ENCODE measurements at places on chromosomes 7 and 10.

DNA sequence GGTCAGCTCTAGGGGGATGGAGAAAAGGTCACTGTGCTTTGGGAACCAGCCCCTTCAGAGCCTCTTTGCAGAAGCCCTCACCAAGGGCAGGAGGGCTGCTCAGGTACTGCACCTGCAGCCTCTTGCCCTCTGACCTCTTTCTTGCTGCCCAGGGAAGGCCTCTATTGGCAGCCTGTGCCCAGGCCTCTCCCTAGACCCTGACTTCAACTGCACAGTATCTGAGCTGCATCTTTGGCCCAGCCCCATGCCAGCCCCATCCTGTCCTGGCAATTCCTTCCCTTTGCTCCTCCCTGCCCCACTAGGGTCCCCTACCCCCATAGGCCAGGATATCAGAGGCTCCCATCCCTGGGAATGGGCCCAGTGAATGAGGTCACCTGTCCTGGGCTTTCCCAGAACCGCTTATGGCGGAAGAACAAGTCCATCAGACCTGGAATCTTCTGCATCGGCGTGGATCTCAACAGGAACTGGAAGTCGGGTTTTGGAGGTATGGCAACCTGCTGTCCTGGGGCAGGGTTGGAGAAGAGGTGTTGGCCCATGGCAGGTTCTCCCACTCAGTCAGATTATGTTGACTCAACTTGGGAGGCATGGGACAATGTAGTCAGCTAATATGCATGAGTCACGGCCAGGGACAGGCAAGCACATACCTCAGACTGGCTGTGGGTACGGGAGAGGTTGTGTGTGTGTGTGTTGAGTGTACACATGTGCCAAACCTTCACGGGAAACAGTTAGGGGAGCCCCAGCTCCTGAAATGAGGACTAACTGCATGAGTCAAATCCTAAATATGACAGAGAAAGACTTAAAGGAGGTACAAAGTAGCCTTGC, 17.1 kb upstream of the CPA1 start:
- no peak for DNase-seq

DNA sequence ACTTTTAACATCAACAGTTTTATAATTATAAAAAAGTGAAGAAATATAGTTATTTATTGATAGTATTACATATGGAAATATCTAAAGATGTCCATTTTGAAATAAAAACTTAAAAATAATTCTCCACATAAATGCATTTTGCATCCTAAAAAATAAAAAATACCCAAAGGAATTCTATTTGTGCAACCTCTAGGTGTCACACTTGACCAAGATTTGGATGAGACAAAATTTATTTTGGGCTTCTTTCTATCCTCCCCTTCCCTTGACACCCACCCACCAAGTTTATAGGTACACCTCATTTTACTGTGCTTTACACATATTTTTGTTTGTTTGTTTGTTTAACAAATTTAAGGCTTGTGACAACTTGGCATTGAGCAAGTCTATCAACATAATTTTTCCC, 3.3 kb upstream of the THSD7A start:
- DNase-seq, result no peak

- no peak for DNase-seq
These were observed 85.8 kb upstream of the LRRC18 start for GRCh38 chr10:49025347-49025983.

DNA sequence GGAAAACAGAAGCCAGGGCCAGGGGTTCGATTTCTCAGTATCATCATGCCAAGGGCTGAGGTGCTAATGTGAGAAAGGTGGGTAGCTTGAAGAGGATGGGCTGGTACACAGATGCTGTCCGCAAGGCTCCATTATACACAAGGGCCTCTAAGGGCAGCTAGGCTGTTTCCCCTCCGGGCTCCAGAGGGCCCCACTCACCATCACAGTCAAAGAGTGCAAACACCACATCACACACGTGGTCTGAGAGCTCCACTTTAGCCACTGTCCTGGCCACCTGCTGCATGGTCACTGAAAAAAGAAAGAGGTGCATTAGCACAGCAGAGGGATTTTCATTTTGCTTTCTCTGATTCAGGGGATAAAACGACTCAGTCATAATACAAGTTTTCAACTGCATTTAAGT, 20.9 kb upstream of the DNAJB12 start:
- no peak for DNase-seq

DNA sequence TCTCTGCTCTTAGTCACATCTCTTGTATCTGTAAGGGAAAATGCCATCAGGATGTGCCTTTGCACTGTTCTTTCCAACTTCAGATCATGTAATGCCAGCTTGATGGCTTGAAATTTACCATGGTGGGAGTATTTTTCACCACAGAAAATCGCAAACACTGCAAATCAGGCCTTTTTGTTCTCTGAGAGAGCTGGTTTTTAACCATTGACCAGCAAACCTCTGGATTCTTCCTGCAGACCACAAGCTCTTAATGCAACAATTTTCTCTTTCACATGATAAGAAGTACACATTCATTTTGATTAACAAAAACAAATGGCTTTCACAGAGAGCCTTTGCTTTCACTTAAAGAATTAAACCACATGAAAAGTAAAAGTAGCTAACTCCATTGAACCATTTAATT, 145.4 kb upstream of the NEBL start:
- no peak for DNase-seq

DNA sequence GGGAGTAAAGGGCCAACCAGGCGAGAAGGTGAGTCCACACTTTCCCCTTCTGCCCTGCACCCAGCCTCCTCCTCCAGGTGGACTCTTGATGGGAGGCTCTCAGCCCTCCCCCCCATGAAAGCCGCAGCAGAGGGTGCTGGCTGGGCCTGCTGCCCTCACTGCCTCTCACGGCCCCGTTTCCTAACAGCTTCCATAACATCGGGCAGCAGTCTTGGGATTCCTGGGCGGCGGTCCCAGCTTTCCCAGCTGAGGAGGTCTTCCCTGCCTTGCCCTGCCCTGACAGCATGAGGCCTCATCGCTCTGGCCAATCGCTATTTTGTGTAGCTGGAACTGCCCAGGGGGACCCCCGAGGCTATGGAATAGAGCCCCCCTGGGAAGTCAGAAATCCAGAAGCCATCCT, 76.3 kb downstream of the COL13A1 start:
- DNase-seq, result no peak

DNA sequence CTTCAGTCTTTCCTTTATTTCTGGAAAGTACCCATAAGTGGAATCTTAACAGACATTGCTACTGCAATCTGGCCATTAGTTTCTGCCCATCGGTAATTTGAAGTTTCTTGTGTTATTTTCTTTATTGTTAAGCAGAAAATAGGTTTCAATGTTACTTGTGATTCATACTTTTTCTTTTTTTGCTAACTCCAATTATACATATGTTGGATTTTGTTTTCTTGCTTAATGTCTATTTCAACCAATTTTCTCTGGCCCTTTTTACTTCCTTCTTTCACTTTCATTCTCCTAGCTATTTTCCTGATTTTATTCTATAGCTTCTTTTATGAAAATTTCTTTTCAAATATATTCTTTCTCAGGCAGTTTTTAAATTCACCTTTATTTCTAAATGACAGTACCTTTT, 457.4 kb downstream of the TCERG1L start:
- no peak for DNase-seq

- no peak for DNase-seq
These were observed 12.6 kb downstream of the OR9A4 start for GRCh38 chr7:141928845-141929195.

- DNase-seq, result no peak
These were observed 183.3 kb downstream of the PTN start for GRCh38 chr7:137160236-137160635.

DNA sequence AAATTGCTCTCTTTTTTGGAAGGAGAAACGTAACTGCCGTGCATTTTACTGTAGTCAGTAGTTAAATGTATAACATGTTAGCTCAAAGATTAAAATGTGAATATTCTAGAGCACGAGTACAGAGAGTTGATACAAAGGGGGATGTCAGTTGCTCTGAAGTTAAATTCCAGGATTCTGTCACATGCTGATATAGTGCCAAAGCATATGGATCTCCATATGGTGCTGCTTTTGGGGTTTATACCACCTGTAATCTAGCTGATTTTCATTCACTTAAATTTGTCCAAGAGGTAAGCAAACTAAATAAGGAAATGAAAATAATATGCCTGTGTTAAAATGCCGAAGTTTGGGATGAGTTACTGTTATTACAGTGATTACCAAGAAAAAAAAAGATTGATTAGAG, 298.6 kb downstream of the EXOC4 start:
- no peak for DNase-seq

DNA sequence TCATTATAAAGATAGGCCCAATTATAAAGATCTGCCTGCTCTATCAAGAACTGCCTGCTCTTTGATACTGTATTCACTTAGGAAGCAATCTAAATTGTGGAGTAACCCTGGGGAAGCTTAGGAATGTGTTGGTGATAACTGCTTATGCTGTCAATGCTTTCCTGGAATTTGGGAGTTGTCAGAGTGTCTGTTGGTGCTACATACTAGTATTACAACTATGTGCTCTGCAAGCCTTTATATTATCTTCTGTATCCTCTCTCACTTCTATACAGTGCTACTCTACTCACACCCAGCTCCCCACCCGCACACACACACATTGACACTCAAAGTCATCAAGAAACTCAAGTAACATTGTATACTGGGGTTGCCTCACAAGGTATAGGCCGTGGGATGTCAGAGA, 6.1 kb downstream of the ZNF277 start:
- DNase-seq, result no peak

DNA sequence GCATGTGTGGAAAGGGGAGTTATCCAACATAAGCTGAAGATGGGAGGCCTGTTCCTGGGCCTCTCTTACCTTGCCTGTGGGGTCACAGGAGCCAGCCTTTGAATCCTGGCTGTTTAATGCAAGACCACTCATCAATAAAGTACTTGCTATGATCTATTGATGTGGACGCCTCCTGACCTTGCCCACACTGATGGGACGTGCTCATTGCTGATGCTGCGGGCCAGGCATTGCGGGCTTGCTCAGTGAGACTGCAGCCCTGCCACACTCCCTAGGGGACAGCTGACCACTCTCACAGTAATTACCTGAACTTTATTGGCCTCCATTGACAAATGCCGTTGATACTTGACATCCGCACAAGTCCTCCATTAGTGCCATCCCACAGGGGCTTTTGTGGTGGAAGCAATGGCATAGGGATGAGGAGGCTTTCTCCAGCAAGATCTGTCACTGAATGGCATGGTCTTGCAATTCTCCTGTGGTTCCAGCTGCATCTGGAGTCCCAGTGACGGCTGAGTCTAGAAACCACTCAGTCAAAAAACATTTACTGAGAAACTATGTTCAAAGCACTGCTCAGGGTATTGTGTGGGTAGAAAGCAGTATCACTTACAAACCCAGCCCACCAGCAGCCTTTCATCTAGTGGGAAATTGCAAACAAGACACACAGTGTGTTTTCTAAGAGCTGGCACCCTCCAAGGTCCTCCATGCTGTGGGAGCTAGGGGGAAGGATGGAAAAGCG, 135.1 kb upstream of the YAE1 start:
- no peak for DNase-seq

- DNase-seq, result no peak
These were observed 29.5 kb downstream of the PLXDC2 start for GRCh38 chr10:19845503-19846368.

DNA sequence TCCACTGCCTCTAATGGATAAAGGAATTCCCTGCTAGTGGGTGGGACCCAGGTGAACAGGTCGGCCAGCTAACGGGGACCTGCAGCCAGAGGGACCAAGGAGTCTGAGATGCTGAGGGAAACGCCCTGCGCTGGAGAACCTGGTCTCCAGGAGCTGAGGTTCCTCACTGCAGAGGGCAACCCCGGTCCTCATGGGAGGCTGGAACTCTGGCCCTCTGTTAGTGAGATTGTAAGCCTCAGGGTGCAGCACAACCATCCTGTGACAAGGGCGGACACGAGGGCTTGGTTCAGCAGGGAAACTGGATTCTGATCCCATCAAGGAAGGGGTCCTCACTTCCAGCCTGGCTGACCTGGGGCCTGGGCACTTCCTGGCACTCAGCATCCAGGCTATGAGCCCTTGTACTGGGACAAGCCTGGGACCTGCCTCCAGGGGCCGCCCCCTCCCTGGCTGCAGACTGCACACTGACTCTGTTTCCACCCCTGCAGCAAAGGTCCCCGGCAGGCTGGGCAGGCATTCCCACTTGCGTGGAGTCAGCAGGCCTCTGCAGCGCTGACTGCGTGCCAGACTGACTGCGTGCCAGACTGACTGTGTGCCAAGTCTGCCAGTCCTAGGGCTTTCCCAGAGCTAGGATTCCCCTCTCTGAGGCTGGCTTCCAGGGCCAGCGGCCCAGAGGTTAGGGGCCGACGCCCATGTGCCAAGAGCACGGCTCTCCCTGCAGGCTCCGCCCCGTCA, 143.2 kb downstream of the MAPK8 start:
- no peak for DNase-seq

DNA sequence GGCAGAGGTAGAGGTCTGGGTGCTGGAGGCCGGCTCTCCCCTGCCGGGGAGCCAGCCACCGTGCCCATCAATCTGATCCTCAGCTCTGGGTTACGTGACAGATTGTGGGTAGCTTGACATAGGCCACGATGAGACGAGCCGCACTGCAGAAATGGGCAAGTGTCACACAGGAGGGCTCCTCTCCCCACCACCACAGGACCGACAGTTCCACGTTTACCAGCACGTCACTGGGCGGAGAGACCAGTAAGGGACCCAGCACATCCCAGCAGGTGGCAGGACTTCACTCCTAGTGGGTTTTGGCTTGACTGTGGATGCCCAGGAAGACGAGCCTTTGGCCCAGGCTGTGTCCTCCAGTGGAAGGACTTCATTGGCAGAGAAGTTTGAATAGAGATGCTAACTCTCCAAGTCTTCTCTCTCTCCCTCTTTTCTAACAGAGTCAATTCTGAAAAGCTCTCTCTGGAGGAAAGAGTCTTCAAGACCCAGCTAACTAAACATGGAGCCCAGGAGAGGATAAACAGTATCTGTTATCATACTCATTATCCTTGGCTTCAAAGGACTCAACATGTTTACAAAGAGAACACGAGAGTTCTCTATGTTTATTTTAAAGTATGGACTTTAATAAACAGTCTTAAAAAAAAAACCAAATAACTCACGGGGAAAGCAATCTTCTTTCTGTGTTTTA, 129.3 kb upstream of the JCAD start:
- no peak for DNase-seq

DNA sequence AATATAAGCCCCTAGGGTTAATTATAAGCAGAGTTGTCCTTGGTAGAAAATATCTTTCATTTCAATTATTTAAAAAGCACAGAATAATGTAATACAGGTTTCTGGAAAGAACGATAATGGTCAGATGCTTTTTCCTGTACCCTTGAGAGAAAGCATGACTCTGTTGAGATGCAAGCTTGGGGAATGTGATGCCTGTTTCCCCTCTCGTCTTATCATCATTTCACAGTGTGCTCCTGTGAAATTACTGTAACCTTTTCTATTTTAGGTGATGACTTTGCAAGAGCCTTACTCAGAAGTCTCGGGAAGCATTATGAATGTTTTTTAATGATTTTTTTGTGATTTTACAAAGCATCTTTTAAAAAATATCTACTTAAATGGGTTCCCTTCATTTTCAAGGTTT, 243.0 kb downstream of the POLR1F start:
- DNase-seq, result no peak

GRCh38 chr10:11353006-11353896, 258.2 kb downstream of the USP6NL start:
- DNase-seq, result no peak

- DNase-seq, result no peak
These were observed 15.8 kb downstream of the TAS2R39 start for GRCh38 chr7:143199040-143199439.

Data from activated naive CD4-positive, alpha-beta T cell (primary cell).